ENCODE measurements at places on chromosomes 2 and 18.
A peak's percentile ranks its signal among the peaks of the same experiment; 100 is the strongest.

DNA sequence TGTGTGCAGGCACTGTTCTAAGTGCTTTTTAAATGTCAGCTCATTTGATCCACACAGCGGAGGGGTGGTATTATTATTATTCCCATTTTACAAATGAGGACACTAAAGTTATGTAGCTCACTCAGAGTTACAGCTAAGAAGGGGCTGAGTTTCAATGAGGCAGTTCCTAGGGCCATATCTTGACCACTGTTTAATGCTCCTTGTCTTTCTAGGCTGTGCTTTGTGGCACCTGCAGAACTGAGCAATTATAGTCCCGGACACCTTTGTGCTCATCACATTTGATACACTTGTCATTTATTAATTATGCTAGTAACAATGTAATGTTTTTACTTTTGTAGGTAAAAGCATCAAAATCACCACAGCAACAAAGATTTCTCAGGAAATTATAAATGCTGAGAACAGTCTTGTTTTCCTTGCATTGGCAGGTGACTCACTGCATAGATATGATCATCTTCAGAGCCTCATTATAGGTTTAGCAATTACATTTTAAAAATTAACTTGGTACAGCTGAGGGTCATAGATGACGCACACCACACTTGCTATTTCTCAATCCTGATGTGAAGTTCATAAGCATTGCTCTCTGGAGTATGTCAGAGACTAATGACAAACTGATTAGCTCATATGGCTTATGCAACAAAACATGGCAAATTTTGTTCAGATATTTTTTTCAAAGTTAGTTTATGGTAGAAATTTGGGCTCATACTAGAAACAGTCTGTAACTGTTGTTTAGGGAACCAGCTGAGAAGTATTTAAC lies 366.8 kb downstream of the TGIF1 start:
- DNase-seq, result no peak
- no peaks in the 10 kb centered on the region for H3K36me3 ChIP-seq
- no peak overlapping the region for H3K27ac ChIP-seq
- H3K4me3 ChIP-seq, result no peak overlapping the region
- H3K27me3 ChIP-seq, result no peaks in the 10 kb centered on the region
- 0 out of 2 replicates have a peak, but pooled peaks cover 3% of the 10 kb centered on the region for H3K4me1 ChIP-seq

GRCh38 chr2:231034291-231034882 lies 2.9 kb upstream of the C2orf72 start:
- H3K4me3 ChIP-seq, result no peak overlapping the region
- no peaks in the 10 kb centered on the region for H3K36me3 ChIP-seq
- peaks cover 6% of the 10 kb centered on the region for H3K4me1 ChIP-seq

DNA sequence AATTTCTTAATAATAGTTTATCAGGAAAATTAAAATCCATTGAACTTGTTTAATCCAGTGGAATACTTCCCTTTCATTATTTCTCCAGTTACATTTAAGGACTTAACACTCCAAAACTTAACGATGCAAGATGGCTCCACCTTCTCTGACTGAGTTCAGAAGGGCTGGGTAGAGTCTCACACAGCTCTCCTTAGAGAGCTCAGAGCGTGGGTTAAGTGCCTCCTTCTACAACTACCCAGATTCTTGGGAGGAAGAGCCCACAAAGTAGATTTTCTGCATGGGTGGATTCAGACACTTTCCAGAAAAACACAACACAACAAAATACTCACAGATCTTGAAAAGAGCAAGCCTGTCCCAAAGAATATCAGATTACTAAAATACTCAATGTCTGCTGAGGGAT lies 130.6 kb downstream of the THADA start:
- H3K4me3 ChIP-seq, result no peak overlapping the region
- no peaks in the 10 kb centered on the region for H3K27me3 ChIP-seq
- DNase-seq, result no peak
- no peaks in the 10 kb centered on the region for H3K36me3 ChIP-seq
- H3K27ac ChIP-seq, result no peak overlapping the region

- DNase-seq, result no peak
- H3K4me1 ChIP-seq, result no peaks in the 10 kb centered on the region
- no peak overlapping the region for H3K4me3 ChIP-seq
- no peaks in the 10 kb centered on the region for H3K36me3 ChIP-seq
- H3K27me3 ChIP-seq, result no peaks in the 10 kb centered on the region
These were observed 24.7 kb upstream of the CCBE1 start for GRCh38 chr18:59721931-59722330.

DNA sequence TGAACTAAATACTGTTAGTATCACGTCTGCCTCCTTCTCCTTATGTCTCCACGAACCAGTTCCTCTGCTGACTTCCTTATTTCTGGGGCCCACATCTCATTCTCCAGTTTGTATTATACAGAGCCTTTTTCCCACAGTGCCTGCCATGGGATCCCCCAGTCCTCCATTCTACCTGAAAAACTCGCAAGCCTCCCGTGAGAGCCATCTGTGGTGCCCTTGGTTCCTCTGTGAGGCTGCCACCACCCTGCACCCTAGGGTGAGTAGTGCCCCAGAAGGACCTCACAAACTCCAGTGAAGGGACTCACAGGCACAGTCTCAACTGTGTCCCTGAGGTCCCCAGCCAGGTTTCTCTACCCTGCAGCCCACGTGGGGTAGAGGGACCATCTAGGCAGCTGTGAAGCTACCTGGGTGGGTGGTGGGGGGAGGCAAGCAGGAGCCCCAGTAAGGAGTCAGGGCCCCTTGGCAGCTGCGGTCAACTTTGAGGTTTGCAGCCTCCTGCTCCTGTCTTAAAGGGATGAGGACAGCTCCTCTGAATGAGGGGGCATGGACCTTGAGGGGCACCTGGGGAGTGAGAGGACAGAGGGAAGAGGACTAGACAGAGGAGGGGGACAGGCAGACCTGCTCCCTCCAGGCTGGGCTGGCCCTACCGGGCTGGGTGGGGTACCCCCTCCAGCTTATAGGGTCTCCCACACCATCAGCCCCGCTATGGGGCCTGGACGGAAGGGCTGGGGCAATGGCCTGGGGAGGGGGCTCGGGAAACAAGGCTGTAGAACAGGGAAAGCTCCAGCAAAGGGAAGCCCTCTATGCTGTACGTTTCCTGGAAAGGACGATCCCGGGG lies 1.0 kb downstream of the PSTPIP2 start:
- no peaks in the 10 kb centered on the region for H3K4me1 ChIP-seq
- no peaks in the 10 kb centered on the region for H3K27me3 ChIP-seq
- no peaks in the 10 kb centered on the region for H3K36me3 ChIP-seq
- no peak overlapping the region for H3K27ac ChIP-seq
- peak overlapping the region; percentile 46 for H3K4me3 ChIP-seq

DNA sequence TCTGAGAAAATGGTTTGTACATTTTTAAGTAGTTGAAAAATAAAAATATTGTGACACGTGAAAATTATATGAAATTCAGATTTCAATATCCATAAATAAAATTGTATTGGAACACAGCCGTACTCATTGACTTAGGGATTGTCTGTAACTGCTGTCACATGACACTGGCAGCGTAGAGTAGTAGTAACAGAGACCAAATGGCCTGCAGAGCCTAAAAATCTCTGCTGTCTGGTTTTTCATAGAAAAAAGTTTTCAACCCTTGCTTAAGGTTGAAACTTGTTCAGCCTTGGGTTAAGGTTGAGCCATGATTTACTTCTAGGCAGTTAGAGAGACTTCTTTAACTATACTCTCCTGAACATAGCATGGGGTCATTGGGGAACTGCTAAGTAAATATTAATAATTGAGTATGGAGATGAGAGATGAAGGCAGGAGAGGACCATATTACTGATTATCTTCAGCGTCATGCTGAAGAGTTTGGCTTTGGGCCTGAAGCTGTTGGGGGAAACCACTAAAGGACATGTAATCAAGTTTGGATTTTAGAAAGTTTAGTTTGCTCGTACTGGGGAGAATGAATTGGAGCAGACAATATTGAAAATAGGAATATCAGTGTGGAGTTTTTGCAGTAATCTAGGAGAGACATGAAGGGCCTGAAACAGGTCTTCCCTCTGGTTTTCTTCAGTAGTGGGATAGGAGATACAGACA lies 16.2 kb downstream of the EML4 start:
- H3K27ac ChIP-seq, result peak overlapping the region; percentile 30
- no peaks in the 10 kb centered on the region for H3K36me3 ChIP-seq
- peaks cover 46% of the 10 kb centered on the region for H3K4me1 ChIP-seq
- no peak for DNase-seq
- H3K27me3 ChIP-seq, result no peaks in the 10 kb centered on the region

GRCh38 chr18:53534695-53535094 lies 689.8 kb downstream of the MBD2 start:
- H3K4me1 ChIP-seq, result no peaks in the 10 kb centered on the region
- H3K27ac ChIP-seq, result no peak overlapping the region
- H3K4me3 ChIP-seq, result no peak overlapping the region
- DNase-seq, result no peak
- H3K36me3 ChIP-seq, result no peaks in the 10 kb centered on the region

DNA sequence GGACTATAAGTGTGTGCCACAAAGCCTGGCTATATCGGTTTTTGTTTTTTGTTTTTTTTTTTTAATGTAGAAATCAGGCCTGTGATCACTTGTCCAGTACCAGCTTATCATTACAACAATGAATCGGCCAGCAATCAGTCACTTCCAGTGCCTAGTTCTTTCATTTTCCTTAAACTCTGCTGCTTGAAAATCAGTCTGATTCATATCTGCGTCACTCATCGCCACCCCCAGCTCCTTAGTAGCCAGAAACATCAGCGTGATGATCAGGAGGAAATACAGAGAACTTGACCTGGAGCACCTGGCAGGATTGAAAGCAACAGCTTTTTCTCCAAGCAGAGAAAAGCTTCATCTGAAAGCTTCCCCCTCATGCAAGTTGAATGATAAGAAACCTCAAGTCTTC lies 75.4 kb downstream of the SPTBN1 start:
- DNase-seq, result no peak
- peaks cover 5% of the 10 kb centered on the region for H3K36me3 ChIP-seq
- no peak overlapping the region for H3K27ac ChIP-seq
- H3K4me1 ChIP-seq, result no peaks in the 10 kb centered on the region

DNA sequence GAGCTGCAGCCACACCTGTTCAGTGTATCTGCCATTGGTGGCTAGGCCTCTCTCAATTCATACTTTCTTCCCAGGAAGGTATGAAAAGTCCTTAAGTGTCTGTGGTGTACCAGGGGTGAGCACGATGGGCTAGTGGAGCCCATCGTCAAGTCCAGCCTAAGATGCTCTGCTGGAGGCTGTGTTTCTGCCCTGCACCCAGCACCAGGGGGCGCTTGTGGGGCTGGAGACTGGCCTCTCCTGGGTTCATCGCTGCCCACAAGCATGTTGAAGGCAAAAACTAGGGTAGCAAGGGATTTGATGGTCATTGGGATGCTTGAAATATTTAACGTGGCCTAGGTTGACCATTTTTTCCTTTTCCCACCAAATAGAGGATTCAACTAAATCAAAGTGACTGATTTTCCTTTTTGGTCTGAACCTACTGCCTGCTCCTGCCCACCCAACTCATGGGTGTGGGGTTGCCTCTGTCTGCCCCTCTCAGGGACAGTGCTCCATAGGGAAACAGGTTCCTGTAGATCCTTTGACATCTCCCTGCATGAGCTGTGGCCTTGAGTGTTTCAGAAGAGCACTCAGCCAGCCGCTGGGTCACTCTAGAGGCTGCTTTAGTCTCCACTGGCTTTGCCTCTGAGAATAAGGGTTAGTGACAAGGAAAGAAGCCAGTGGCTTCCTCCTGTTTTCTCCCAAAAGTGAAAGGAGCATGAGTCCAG lies 59.0 kb downstream of the TPGS2 start:
- H3K4me1 ChIP-seq, result no peaks in the 10 kb centered on the region
- no peak for DNase-seq

DNA sequence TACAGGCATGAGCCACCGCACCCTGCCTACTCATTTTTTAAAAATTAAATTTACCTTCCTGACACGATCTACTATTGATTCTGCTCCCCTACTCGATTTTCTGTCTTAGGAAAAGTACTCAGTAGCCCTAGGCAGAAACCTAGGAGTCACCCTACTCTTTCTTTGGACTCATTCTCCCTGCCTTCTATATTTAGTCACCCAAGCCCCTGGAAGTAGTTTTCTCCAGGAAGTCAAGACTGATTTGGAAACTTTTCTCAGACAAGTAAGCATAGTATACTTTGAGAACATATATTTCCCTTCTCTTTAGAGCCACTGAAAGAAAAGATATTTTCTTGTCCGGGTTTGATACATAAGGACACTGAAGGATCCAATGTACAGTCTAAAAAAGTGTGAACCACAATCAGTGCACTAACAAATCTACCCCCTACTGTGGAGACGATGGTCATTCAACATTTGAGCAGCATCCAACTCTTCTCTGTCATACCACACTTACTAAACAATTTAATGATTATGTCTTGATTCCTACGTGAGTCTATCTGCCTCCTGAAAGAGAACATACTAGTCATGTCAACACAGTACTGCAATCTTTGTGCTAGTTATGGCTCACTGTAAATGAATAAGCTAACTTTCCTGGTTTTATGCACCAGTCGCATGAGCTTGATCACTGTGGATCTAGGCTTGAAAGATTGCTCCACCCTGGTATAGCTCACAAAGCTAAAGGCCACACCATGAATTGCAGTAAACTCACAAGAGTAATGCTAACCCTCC lies 19.8 kb downstream of the YWHAQ start:
- H3K27me3 ChIP-seq, result no peaks in the 10 kb centered on the region
- peaks cover 77% of the 10 kb centered on the region for H3K4me1 ChIP-seq
- H3K36me3 ChIP-seq, result no peaks in the 10 kb centered on the region

DNA sequence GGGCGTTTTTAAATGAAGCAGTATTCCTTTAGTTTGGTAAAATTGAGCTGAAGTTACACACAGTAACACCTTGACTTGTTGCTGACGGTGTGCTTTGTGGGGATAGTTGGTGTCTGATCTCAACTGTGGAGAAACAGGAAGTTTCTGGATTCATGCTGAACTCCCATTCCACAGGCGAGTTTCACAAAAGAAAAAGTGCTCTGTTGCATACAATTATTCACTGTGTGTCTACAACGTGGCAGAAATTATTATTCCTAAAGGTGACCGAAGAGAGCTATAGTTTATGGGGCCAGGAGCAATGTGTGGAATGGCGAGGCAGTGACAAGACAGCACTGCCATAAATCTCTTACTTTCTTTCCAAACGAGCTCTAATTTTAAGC lies 463 bp upstream of the CABYR start:
- no peak for DNase-seq
- peak overlapping the region; percentile 77 for H3K4me3 ChIP-seq
- no peaks in the 10 kb centered on the region for H3K4me1 ChIP-seq

DNA sequence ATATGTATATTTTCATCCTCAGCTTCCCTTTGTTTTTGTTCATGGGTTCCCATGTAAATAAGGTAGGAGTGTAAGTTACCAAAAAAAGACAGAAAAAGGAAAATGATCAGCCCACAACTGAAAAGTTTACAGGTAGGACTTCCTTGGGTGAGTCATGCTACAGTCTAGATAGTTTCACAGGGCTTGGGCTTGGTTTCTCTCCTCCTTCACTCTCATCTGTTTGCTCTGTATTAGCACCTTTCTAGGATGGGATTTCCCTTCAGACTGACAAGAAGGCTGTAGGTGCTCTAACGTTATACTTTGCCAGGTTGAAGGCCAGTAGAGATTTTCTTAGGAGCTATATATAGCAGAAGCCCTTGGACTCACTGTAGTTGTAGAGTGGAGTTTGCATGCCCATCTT lies 57.9 kb downstream of the FAM171B start:
- no peaks in the 10 kb centered on the region for H3K27me3 ChIP-seq
- H3K4me3 ChIP-seq, result no peak overlapping the region
- H3K36me3 ChIP-seq, result peaks cover 2% of the 10 kb centered on the region
- no peak for DNase-seq
- H3K4me1 ChIP-seq, result no peaks in the 10 kb centered on the region
